Right atrium auricular region (tissue), 2 donors: ENCODE measurements at places on chromosomes 2 and 18. TPM values are rescaled to one million over a fixed set of nuclear protein-coding genes. Genes with fewer than 3 reads are reported as not detected.

Gene ACOXL
- total RNA-seq, result 0.33 TPM

Gene CD8A
- total RNA-seq, result 0.52 TPM

Gene SULT1C2
- total RNA-seq, result not detected

Gene RESP18
- total RNA-seq, result not detected

Gene HMSD
- total RNA-seq, result 0.48 TPM

Gene DSC3
- 3.1 TPM for total RNA-seq

Gene CABYR
- 0.41 TPM for total RNA-seq

Gene LOXHD1
- 0.11 TPM for total RNA-seq

Gene IL37
- total RNA-seq, result not detected

Gene IL1R1
- 86.2 TPM for total RNA-seq

Gene CXCR1
- total RNA-seq, result 0.51 TPM

Gene L3MBTL4
- total RNA-seq, result 6.6 TPM

Gene CHRND
- 0.19 TPM for total RNA-seq

Gene DCDC2C
- not detected for total RNA-seq

Gene ALPP
- not detected for total RNA-seq
